ENCODE measurements at places on chromosomes 12 and 14.
A peak's percentile ranks its signal among the peaks of the same experiment; 100 is the strongest.

DNA sequence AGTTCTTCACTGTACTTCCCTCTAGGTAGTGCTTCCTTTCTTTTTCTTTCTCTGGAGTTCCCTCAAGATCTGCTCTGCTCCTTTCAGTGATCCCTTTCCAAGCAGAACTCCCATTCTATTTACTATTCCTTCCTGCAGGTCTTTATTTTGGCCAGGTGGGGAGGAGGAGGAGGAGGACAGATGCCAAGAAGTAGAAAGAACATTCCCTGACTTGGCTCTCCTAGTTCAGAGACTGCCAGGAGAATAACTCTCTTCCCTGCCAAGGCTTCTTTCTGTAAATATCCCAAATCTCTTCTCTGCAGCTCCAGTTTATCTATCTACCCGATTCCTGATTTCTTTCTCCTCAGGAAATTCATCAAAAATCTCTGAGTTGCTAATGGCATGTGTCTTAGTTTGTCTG is 229.6 kb upstream of the TMEM260 start:
- no peak for DNase-seq

- DNase-seq: no peak
Measured at GRCh38 chr12:122099856-122100255, 21.3 kb downstream of the MLXIP start.

GRCh38 chr12:7122811-7123769 is 5.6 kb downstream of the RBP5 start:
- DNase-seq: no peak

DNA sequence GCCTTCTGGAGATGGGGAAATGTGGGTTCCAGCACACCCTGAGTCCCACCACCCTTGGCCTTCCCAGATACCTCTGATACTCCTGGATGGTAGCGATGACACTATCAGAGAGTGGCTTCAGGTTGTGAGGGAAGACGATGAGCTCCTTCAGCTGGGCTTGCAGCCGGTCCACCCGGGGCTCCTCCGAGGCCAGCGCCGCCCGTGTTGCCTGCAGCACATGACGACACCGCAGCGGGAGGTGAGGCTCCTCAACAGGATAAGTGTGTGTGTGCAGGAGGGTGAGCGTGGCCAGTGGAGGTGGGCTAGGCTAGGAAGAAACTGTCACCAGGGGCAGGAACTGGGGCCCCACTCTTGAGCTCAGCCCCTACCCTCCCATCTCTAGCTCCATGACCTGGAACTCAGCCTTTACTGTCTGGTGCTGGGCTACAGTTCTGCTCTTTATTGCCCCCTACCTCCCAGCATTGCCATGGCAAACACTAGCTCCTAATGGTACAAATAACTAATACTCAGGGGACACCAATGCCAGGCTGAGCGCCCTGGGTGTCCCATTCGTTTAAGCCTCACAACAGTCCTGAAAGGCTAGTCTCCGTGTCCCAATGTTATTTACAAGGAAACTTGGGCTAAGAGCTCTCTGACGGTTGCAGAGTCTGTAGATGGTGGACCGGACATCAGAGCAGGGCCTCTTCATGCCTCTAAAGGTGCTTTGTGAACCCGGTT is 64.1 kb downstream of the SYNE3 start:
- DNase-seq: no peak

- no peak for DNase-seq
Measured at GRCh38 chr12:90275088-90275487, 566.5 kb upstream of the ATP2B1 start.

- peak; percentile 67 for DNase-seq
Measured at GRCh38 chr12:47725893-47726292, 603 bp upstream of the ENDOU start.

- no peak for DNase-seq
Measured at GRCh38 chr12:121697093-121697698, 15.4 kb upstream of the TMEM120B start.

DNA sequence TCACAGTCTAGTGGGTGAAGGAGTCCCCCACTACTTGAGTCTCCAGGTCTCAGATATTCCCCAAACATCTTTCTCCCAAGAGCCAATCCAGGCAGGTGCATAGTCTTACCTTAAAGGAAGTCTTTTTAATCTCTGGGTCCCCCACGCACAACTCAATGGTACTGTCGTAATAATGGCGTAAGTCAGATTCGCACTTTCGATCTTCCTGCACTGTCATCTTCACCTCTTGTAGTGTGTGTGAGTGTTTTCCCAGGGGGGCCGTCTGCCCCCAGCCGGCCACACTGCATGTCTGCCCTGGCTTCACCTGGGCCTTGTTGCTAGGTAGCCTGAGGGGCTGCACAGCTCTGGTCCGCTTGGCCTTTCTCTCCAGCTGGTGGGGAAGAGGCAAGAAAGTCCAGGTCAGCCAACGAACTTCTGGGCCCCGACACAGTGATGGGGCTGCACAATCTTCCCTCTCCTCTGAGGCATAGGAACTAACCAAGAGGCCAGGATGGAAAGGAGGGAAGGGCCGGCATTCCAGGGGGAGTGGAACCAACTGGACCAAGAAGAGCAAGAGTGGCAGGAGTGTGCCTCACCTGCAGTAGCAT is 2.1 kb downstream of the GZMB start:
- no peak for DNase-seq

- DNase-seq: no peak
Measured at GRCh38 chr12:26029736-26030022, 71.2 kb downstream of the RASSF8 start.

DNA sequence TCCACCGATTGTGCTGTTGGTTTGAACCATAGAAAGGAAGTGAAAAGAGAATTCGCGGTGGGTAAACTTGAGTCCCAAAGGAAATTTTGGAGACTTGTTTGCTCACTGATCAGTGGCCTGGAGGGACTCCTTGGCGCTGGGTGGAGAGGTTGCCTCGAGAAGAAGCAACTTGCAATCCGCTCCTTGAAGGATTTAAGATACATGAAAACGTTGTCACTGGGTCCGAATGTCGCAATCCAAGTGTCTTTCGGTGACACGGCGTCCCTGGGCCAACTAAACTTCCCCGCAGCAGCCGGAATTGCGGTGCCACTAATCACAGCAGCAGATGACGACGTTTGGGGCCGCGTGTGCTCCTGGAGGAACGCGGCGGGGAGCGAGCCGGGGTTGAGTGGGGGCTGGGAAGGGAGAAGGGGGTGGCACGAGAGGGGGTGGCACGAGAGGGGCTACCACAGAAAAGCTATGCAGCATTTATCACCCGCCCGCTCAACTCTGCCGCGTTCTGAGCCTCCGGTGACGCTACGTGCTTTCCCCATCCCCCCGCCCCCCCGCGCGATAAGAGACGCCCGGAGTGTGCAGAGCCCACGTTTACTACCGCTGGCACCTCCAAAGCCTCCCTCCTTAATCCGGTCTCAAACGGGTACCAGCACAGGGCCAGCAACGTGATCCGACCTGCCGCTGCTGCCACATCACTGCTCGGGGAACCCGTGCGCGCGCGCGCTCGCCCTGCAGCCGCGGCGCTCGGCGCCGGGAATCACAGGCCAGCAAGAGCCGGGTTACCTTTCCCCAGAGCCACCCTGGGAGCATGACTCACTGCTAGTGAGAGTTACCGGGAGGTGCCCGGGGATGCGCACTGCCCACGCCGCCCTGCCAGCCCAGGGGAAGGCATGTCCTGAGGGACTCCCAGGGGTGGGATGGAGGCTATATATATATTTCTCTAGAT is 833 bp upstream of the BHLHE41 start:
- DNase-seq: no peak

DNA sequence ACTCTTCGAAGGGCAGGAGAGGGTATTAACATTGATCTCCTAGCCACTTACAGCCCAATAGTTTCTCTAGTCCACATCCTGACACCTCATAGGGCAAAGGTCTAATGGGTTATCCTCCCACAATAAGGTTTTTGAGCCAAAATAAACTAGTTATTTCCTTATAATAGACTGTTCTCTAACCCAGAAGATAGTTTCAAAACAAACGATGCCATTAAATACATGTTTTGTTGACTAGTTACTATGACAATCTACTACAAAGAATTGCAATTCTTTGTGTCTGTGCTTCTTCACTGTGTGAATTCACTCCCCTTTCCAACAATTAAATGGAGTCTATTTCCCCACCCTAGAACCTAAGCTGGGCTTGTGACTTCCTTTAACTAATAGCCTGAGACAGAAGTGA is 6.4 kb upstream of the ACTR10 start:
- no peak for DNase-seq

GRCh38 chr14:59265808-59266207 is 77.3 kb downstream of the DAAM1 start:
- DNase-seq: no peak

DNA sequence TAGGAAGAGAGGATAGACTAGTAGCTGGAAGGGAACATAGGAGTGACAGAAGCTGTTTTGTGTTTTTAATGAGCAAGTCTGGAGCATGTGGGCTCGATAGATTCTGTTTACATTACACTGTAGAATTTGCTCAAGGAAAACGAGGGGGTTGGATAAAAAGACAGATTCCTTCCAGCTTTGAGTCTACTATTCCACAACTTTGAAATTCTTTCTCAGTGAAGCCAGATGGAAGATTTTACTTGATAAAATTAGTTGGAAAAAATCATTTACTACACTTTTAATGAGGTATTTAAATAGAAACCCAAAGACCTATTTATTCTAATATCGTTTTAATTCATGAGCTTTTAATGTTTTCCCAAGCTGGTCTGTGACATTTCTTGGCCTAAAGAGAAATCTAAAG is 19.5 kb upstream of the EPS8 start:
- no peak for DNase-seq

DNA sequence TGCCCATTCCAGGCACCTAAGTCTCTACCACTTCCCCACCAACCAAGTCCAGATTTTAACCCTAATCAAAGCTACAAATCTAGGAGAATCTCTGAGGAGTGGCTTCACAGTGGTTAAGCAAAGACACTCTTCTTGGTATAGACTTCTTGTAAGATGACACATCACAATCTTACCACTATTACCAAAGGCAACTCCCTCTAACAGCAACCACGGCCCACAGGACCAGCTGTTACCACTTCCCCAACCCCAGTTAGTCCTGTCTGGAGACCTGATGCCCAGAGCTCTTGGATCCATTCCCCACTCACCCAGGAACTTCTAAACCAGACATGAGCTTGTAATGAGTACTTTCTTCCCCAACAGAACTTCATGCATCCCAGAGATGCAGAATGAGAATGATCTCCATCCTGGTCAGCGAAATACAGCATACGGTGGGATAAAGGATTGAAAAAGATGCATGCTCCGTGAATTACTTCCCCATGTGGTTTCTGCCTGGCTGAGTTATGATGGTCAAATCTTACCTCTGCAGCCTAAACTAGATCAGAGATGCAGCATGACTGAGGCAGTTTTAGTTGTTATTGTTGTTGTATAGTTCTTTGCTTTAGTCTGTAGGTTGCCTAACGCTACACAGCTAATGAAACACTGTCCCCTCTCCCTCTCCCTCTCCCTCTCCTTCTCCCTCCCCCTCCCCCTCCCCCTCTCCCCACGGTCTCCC is 87.7 kb upstream of the FOXN3 start:
- peak; percentile 50 for DNase-seq

- no peak for DNase-seq
Measured at GRCh38 chr12:45548426-45548825, 181.1 kb upstream of the ARID2 start.

DNA sequence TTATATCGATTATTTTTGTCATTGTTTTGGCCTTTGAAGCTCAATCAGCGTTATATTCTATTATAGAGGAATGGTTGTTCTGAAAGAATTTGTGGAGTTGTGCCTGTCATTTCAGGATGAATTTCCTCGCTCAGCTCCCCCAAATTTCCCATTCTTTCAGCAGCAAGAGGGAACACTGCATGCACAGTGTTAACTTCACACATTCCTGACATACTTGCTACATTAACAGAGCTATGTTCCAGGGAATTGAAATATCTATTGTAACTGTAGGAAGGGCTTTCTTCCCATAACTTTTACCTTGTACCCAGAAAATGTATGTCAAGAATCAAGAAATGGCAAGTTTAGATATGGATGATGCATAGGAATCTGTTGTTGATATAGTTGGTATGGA is 379.0 kb downstream of the LRIG3 start:
- DNase-seq: no peak

DNA sequence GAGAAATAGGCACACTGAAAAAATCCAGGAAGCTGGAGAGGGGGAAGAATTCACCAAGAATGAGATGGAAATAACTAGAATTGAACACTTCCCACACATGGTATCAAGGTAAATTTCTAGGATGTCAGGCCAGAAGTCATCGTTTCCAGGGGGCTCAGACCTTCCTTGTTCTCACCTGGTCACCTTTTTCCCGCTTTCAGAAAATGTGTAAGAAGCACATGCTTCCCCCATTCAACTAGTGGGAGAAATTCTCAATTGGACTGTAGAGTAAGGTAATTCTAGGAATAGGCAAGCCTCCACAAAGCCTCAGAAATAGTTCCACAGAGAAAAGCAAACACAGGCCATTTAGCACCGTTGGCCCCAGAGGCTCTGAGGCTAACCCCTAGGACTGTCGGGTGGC is 2.8 kb upstream of the PTMS start:
- DNase-seq: no peak

GRCh38 chr12:111984820-111985219 is 28.1 kb downstream of the TMEM116 start:
- DNase-seq: no peak

DNA sequence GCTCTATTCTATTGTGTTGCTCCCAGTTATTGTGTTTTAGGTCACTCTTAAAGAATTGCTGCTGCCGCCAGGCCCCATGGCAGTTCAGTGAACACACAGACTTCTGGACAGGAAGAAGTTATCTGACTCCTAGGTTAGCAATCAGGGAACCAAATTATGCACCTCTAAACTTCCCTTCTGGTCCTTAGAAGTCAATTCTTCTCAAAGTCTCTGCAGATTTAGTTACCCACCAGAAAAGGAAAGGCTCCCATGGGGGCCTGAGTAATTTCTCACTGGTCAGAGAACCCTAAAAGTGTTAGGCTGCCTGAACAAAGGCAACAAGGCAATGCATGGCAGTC is 10.0 kb downstream of the EMP1 start:
- no peak for DNase-seq

DNA sequence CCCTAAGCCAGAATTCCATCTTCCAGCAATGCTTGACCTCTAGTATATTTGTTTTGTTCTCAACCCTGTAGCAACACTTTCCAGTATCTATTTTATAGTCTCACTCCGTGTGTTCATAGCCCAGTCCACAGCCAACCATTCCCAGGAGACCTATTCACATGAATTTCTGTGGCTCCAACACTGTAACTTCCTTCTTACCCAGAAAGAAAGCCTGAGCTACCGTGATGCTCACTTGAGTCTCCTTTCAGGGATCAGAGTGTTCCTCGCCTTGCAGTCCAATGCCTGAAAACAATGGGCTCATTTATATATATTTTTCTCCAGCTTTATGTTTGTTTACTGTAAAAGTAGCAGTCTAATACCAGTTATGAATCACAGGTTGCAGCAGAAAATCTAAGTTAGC is 645.0 kb upstream of the NOVA1 start:
- DNase-seq: no peak
